ENCODE measurements at places on chromosomes 12 and 14. TPM values are rescaled to one million over a fixed set of nuclear protein-coding genes. Genes with fewer than 3 reads are reported as not detected.

The PLEKHG7 gene
- total RNA-seq, result not detected

DNA sequence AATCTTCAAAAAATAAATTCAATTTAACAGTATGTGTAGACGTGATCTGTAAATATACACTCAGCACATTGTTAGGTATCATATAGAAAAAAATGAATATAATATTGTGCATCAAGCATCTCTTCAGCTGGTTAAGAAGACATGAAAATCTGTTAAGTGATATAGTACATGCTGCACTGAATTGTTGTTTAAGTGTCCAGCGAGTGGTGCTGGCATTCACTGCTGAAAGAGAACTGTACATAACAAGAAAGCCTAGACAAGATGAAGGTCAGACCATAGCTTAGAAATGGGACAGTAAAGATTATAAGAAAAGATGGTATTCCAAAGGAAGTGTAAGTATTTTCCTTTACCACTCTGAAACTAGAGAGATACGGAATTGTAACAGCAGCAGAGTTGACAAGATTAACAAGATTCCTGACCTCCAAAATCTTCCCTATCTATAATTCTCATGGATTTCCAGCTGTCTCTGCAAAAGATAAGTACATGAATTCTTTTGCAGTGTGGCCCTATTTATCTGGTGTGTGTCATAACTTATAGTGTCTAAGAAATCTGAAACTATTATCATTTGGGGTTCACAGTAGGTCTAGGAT lies 198.6 kb downstream of the FLRT2 start:
- no peak overlapping the region for H3K27ac ChIP-seq
- no peak overlapping the region for H3K4me3 ChIP-seq
- no peaks in the 10 kb centered on the region for H3K27me3 ChIP-seq

DNA sequence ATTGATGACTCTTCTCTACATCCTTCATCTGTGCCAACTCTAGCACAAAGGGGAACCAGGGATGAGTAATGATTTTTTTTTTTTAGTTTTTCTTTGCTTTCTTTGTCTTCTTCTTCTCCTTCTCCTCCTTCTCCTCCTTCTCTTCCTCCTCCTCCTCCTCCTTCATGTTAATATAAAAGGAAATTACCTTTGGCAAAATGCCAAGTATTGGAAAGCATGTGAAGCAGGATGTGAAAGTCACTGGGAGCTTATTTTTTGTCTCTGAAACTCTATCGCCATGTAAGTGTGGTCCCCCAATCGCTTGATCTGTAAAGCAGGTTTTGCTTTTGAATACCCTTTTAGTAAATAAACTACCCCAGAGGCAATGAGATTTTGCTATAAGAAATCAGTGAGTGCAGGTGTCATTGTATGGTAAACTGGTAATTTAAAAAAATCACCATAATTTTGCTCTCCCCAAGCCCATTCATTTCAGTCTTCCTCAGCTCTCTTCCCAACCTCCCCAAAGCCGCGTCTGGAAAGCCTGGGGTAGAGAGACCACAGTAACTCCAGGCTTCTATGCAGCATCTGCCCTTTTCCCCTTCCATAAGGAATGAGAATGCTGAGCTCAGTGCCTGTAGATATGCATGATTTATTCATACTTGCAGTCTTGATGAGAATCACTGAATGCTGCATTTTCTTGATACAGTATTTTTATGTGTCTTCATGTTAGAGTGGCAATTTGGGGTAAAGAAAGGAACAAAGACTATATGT lies 388.7 kb downstream of the TMEM117 start:
- no peaks in the 10 kb centered on the region for H3K4me1 ChIP-seq
- H3K27ac ChIP-seq, result no peak overlapping the region
- no peak overlapping the region for H3K4me3 ChIP-seq
- no peaks in the 10 kb centered on the region for H3K27me3 ChIP-seq

The FMNL3 gene
- 12.1 TPM for total RNA-seq

The ARG2 gene
- 5.8 TPM for total RNA-seq

DNA sequence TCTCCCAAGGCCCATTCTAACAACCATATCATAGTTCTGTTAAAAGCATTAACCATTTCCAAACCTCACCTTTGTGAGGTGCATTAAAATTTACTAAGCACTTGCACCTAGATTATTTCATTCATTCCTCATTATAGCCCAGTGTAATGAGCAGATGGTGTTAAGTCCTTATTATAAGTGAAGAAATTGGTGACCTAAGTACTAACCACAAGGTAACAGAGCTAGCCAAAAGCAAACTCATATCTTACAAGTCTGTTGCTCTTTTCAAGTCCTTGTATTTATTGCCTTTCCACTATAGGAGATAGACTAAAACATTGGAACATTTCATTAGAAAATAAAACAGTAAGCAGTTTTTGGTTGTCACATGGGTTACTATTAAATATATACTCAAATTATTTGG lies 49.7 kb downstream of the TDP1 start:
- H3K27me3 ChIP-seq, result no peaks in the 10 kb centered on the region
- no peak overlapping the region for H3K4me3 ChIP-seq
- H3K36me3 ChIP-seq, result no peaks in the 10 kb centered on the region
- no peak overlapping the region for H3K27ac ChIP-seq
- DNase-seq, result no peak
- no peaks in the 10 kb centered on the region for H3K4me1 ChIP-seq

The SLCO1C1 gene
- total RNA-seq, result 0.41 TPM
